Effector memory CD8-positive, alpha-beta T cell (primary cell): ENCODE measurements at places on chromosomes 2 and 18.

GRCh38 chr2:45965871-45966498, 314.5 kb downstream of the PRKCE start:
- DNase-seq, result no peak

- DNase-seq, result no peak
Measured at GRCh38 chr2:190674966-190675650, 26.2 kb downstream of the NAB1 start.

- no peak for DNase-seq
Measured at GRCh38 chr2:207716056-207716455, 4.6 kb downstream of the CCNYL1 start.

- no peak for DNase-seq
Measured at GRCh38 chr2:120625865-120626560, 109.7 kb upstream of the GLI2 start.

GRCh38 chr18:36809590-36810381, 19.0 kb downstream of the TPGS2 start:
- DNase-seq, result peak; percentile 32
